ENCODE measurements at places on chromosomes 4 and X.

- no peak for DNase-seq
Measured at GRCh38 chrX:5898463-5898862, 330.2 kb downstream of the NLGN4X start.

DNA sequence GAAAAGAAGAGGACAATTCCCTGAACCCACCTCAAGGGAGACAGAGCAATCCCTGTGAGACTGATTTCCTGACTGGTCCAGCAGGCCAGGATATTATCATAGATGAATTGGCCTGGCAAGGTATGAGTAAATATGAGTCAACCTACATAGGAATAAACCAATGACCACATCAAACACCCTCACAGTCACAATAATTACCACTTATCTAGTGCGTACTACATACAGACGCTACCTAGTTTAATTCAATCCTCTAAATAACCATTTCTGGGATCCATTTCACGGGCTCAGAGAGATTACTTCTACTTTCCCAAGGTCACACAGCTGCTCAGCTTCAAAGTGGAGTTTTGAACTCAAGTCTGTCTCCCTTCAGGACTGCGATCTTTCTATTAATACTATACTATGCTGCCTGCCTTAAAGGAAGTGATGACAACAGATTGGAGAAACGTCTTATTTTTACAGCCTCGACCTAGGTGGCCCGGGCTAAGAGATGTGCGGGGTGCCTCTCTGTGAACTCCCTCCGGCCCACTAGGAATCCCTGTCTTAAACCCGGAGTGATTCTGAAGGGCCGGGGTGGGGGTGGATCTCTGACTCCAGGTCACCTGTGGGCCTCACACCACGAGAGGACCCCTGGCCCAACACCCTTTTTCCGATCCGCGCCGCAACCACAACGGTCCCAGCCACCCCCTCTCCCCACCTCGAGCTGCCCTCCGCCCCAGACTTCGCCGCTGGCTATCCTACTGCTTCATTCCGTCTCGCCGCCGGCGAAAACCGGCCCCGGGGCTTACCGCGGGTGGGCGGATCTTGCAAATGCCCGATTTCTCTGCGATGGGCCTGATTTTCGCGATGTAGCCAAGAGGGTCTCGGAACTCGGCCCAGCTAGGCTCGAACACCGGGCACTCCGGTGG lies 800 bp downstream of the KDM5C start:
- DNase-seq, result no peak

DNA sequence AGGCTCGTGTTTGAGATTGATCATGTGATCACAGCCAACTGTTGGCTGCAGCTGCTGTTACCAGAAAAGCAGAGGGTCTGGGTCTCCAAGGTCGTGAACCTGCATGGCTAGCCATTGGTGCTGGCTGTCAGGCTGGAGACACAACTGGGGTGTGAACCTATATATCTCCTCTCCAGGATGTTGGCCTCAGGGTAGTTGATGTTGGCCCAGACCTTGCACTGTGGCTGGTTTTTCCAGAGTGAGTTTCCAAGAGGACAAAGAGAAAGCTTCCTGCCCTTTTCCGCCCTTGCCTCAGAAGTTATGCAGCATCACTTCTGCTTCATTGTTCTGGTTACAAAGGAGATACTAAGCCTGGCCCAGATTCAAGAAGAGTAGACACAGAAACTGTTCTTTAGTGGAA lies 607.8 kb upstream of the HS3ST1 start:
- DNase-seq, result no peak

DNA sequence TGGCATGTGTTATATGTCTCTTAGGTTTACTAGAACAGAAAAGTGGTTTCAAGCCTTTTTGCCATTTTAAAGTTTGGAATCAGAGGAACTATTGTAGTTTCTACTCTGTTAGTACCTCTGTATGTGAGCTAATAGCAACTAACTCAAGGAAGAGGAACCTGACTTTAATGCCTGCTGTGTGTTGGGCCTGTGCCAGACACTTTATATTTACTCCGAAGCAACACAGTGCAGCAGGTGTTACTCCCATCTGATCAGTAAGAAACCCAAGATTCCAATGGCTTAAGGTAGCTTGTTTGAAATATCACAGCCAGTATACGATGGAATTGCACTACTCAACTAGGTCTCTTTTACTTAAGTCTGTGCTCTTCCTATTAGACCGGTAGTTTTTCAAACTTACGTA lies 79.2 kb downstream of the USP9X start:
- DNase-seq, result no peak

DNA sequence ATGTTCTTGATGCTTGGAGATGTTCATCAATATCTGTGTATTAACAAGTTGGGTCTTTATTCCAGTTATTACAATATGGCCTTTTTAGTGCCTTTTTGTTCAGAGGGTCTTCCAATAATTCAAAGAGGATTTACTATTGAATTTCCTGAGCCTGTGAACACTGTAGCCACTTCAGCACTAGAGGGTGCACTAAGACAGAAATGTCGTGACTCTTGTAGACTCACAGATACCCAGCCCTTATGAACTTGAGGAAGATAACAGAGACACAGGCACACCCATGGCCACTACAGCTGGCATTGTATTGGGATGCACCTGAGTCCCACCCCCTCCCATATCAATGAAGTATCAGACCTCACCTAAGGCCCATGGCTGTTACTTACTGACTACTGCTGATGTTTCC lies 54.4 kb upstream of the ACTRT1 start:
- DNase-seq, result no peak

DNA sequence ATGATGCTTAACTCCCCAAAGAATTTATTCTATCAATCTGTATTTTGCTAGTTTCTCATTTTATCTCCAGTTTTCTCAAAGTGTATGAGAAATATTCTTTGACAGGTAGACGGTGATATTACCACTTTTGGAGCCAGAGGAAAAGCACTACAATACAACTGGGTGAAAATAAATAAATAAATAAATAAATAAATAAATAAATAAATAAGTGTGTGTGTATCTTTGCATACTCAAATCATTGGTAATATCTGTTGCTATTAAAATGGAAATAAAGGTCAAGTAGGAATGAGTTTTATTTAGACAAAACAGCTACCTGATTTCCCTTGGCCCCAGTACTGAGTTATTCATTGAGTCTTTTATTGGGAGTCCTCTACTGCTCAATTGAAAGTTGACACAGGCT lies 114.3 kb downstream of the RBMX2 start:
- DNase-seq, result no peak

- no peak for DNase-seq
Measured at GRCh38 chrX:10031746-10032145, 64.6 kb downstream of the CLDN34 start.

GRCh38 chr4:172962564-172963353 lies 205.9 kb upstream of the GALNT7 start:
- DNase-seq, result no peak

GRCh38 chr4:174528226-174528625 lies 5.9 kb upstream of the HPGD start:
- no peak for DNase-seq

GRCh38 chrX:105168577-105168976 lies 51.9 kb downstream of the TEX13A start:
- no peak for DNase-seq

DNA sequence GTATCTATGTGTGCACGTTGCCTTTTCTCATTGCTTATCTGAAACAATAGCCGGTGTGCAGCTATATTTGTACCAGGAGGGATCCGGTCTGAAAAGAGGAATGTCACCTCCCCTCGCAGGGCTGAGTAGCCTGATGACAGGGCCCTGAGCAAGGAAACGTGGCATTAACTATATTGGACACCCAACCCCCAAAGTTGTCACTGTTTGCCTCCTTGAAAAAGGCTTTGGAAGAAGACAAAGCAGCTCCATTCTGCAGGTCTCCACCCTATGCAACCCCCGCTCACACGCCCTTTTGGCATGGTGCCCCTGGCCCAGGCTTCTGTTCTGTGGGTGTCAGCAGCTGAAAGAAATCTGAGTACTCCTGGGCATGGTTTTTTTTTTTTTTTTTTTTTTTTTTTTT lies 8.2 kb downstream of the PRRG3 start:
- DNase-seq, result no peak

DNA sequence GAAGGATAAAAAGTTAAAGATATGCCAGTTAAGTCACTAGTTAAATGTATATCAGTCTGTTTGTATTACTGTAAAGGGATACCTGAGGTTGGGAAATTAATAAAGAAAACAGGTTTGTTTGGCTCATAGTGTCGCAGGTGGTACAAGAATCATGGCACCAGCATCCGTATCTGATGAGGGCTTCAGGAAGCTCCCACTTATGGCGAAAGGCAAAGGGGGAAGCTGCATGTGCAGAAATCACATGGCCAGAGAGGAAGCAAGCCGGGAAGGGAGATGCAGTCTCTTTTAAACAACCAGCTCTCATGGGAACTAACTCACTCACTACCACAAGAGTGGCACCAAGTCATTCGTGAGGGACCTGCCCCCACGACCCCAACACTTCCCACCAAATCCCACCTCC lies 91.9 kb upstream of the SH3RF1 start:
- no peak for DNase-seq

All from stimulated activated CD8-positive, alpha-beta memory T cell treated with anti-CD3 and anti-CD28 coated beads, Interleukin-7, amount 100 ng/mL, for 1 hour (primary cell).